Heart left ventricle (tissue), 16 donors: ENCODE measurements at places on chromosomes 6 and 20. TPM values are rescaled to one million over a fixed set of nuclear protein-coding genes. Genes with fewer than 3 reads are reported as not detected.

BTNL2 gene
- not detected for polyA plus RNA-seq

UCKL1 gene
- 27.7 TPM for polyA plus RNA-seq

PTPRT gene
- 0.10 TPM for polyA plus RNA-seq

WFDC2 gene
- polyA plus RNA-seq, result 0.51 TPM

MUC21 gene
- not detected for polyA plus RNA-seq

RPS6KA2 gene
- polyA plus RNA-seq, result 23.0 TPM

SOBP gene
- 10.6 TPM for polyA plus RNA-seq

CEP57L1 gene
- 6.9 TPM for polyA plus RNA-seq

ARMC12 gene
- polyA plus RNA-seq, result 0.27 TPM

PBOV1 gene
- polyA plus RNA-seq, result not detected

TRMT6 gene
- polyA plus RNA-seq, result 18.2 TPM

ANGPT4 gene
- 0.11 TPM for polyA plus RNA-seq

B3GALT4 gene
- 8.7 TPM for polyA plus RNA-seq

MUC22 gene
- polyA plus RNA-seq, result 0.34 TPM

LRRC73 gene
- 0.53 TPM for polyA plus RNA-seq

TRIM31 gene
- not detected for polyA plus RNA-seq

TREM1 gene
- 18.4 TPM for polyA plus RNA-seq

LRRN4 gene
- polyA plus RNA-seq, result not detected

PDE10A gene
- polyA plus RNA-seq, result 17.7 TPM

NUP43 gene
- polyA plus RNA-seq, result 12.2 TPM

ATP9A gene
- polyA plus RNA-seq, result 4.4 TPM

SMLR1 gene
- polyA plus RNA-seq, result not detected

CLPSL1 gene
- not detected for polyA plus RNA-seq

SNX21 gene
- 18.6 TPM for polyA plus RNA-seq

HLA-DPB1 gene
- 30.1 TPM for polyA plus RNA-seq

ADTRP gene
- not detected for polyA plus RNA-seq

CYP24A1 gene
- polyA plus RNA-seq, result not detected

RALY gene
- 130 TPM for polyA plus RNA-seq

SPATA25 gene
- polyA plus RNA-seq, result 2.7 TPM

WFDC10B gene
- not detected for polyA plus RNA-seq

ME1 gene
- polyA plus RNA-seq, result 7.0 TPM

SLC26A8 gene
- polyA plus RNA-seq, result 0.08 TPM

C6orf141 gene
- polyA plus RNA-seq, result 0.28 TPM

GSTA3 gene
- polyA plus RNA-seq, result not detected

NOTCH4 gene
- 42.2 TPM for polyA plus RNA-seq

ZGPAT gene
- polyA plus RNA-seq, result 27.9 TPM

SLC17A4 gene
- 0.04 TPM for polyA plus RNA-seq

DZANK1 gene
- 0.97 TPM for polyA plus RNA-seq

RAB44 gene
- not detected for polyA plus RNA-seq

DLL1 gene
- 10.0 TPM for polyA plus RNA-seq

SLC22A16 gene
- polyA plus RNA-seq, result 0.25 TPM

LY6G6C gene
- not detected for polyA plus RNA-seq
